Suprapubic skin (tissue), 4 donors: ENCODE measurements at places on chromosomes 5 and 9.

- DNase-seq, result no peak
Observed at GRCh38 chr5:13658761-13659160, 285.7 kb downstream of the DNAH5 start.

DNA sequence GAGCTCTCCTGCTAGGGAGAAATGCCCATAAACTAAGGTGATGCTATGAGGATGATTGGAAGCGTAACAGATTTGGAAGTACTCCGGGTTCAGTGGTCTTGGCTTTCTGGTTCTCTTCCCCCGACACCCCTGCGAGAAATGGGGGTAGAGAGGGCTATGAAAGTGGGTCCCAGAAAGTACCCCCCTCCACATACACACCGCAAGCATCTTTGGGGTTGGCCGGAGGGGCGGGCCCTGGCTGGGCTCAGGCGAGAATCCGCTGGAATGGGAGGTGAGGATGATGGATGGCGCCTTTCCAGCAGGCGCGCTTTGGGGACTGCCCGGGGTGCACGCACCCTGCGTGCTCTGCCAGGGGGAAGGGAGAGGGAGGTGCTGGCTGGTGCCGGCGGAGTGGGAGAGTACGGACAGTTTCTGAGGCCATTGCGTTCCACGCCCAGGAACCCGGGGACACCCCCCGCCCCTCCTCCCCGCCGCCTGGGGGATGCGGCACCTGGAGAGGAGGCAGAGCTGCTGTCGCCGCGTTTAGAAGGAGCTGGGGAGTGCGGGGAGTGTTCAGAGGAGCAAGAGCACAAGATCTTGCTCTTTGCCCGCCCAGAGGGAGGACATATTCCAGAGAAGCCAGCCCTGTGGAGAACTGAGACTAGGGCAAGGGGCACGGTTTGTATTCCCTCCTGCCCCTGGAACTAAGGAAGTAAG, 1.9 kb downstream of the PCSK5 start:
- peak; percentile 80 for DNase-seq

- no peak for DNase-seq
Observed at GRCh38 chr9:87152256-87152655, 204.9 kb upstream of the GAS1 start.

- no peak for DNase-seq
Observed at GRCh38 chr9:26604076-26604662, 288.4 kb downstream of the CAAP1 start.

- no peak for DNase-seq
Observed at GRCh38 chr5:87195616-87196015, 72.1 kb upstream of the RASA1 start.
